ENCODE measurements at places on chromosomes 5 and 9. TPM values are rescaled to one million over a fixed set of nuclear protein-coding genes. Genes with fewer than 3 reads are reported as not detected.

FTMT gene
- total RNA-seq: not detected

KLHL9 gene
- total RNA-seq: 24.7 TPM

TMC1 gene
- not detected for total RNA-seq

ATG10 gene
- 12.2 TPM for total RNA-seq

ADAMTS19 gene
- total RNA-seq: not detected

PKN3 gene
- total RNA-seq: 0.64 TPM

GABRB2 gene
- not detected for total RNA-seq

SLC38A9 gene
- total RNA-seq: 23.0 TPM

CYSRT1 gene
- 2.2 TPM for total RNA-seq

ADAMTS2 gene
- not detected for total RNA-seq

FAM120AOS gene
- 29.3 TPM for total RNA-seq

TRIP13 gene
- 5.7 TPM for total RNA-seq

WNT8A gene
- total RNA-seq: not detected
